Right renal cortex interstitium (tissue), 3 donors: ENCODE measurements at places on chromosomes 5 and 9. TPM values are rescaled to one million over a fixed set of nuclear protein-coding genes. Genes with fewer than 3 reads are reported as not detected.
A peak's percentile ranks its signal among the peaks of the same experiment; 100 is the strongest.

Gene SHC3
- polyA plus RNA-seq: 2.2 TPM

DNA sequence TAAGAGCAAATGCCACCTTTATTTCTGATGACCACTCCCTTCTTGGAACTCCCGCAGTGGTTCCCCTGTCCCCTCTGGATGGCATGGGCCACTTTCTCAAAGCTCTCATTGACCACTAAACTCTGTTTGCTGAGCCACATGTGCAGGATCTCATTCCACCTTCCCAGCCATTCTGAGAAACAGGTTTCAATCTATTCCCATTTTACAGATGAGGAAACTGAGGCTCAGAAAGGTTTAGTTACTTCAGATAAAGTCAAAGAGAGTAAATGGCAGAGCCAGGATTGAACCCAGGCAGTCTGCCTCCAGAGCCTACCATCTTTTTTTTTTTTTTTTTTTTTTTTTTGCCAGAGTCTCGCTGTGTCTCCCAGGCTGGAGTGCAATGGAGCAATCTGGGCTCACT lies 24.2 kb downstream of the COL27A1 start:
- no peak for DNase-seq

Gene PHYHD1
- polyA plus RNA-seq: 57.0 TPM

Gene TSSK1B
- polyA plus RNA-seq: not detected

Gene NFX1
- 33.0 TPM for polyA plus RNA-seq

GRCh38 chr9:104209387-104209786 lies 115.3 kb downstream of the SMC2 start:
- no peak for DNase-seq

- DNase-seq: no peak
Observed at GRCh38 chr5:116242343-116242742, 157.5 kb downstream of the COMMD10 start.

- DNase-seq: no peak
Observed at GRCh38 chr5:34843497-34843896, 4.5 kb downstream of the TTC23L start.

DNA sequence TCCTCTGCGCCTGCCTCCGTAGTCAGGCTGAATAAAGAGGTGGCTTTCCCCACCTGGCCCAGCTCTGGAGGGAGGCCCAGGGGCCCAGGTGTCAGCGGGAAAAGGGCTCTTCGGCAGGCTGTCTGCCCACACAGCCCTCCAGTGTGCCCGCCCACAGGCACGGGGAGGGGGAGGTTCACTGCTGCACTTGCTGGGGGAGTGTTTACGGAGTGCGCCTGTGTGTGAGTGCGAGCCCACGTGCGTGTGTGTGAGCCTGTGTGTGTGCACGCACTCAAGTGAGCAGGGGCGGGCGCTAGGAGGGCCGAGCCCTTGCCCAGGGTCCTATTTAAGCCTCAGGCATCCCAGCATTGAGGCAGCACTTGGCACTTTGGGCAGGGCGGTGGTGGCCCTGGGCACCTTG lies 10.9 kb downstream of the DNLZ start:
- no peak for DNase-seq

Gene SPINK13
- 0.59 TPM for polyA plus RNA-seq

DNA sequence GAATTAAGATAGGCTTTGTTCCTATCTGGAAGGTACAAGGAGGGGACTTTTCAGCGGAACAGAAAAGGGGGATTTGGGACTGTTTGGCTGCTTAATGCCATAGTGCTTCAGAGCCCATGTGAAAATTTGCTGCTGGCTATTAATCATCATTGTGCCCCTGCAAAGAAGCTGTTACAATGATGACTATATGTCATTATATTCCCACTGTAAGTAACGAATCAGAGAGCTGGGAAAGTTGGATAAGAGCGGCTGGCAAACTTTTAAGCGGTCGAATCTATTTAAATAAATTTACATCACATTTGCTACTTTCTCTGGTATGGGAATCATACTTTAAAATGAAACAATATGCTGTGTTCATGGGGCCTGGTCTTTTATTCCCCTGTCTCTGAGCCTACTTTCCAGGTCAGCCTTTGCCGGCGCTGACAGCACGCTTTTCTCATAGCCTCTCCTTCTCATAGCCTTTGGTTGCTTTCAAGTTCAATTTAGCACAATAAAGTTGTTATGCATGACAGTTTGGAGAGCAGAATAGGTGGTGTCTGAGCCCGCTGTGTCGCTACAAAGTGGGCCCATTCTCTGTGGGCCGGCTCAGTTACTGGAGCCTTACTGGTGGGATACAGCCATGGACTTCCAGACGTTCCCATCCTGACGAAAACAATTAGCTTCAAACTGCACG lies 271.2 kb upstream of the TMEM161B start:
- DNase-seq: no peak

GRCh38 chr9:12961276-12961809 lies 186.5 kb downstream of the LURAP1L start:
- no peak for DNase-seq

- peak; percentile 67 for DNase-seq
Observed at GRCh38 chr9:37466037-37466709, 923 bp upstream of the ZBTB5 start.

- no peak for DNase-seq
Observed at GRCh38 chr9:33472881-33473615, 676 bp downstream of the NOL6 start.

DNA sequence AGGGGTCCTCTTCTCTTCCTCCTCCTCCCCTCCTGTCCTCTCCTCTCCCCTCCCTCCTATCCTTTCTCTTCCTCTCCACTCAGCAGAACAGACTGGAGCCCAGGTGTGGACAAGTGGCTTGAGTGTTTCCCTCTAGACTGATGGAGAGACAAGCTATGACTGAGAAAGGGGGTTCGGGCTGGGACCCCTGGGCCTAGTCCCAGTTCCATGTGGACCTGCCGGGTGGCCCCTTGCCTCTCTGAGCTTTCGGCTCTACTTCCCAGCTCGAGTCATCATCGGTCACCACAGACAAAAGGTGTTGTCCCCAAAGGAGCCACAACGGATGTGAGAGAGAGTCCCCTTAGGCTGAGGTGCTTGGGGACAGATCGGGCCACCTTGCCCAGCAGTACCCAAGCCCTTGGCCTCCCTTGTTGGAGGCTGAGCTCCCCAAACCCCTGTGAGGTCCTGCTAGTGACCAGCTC lies 3.4 kb upstream of the RXRA start:
- DNase-seq: no peak

- no peak for DNase-seq
Observed at GRCh38 chr5:51832934-51833470, 449.8 kb downstream of the ISL1 start.

GRCh38 chr9:137426018-137426681 lies 3.0 kb downstream of the NOXA1 start:
- no peak for DNase-seq

DNA sequence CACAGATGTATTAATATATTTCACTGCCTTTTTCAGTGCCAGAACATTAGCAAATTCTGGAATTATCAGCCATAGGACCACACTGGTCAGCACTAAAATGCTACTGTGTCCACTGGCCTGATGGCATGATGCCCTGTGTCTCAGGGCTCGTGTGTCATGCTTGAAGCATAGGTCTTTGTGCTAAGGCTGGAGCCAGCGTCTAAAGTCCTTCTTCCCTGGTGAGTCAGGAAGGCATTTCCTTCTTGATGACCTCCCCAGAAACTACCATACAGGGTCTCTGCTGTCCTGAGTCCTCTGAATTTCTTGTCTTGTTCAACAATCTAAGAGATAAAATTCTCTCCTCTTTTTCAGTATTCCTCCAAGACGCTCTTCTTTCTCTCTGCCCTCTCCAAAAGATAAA lies 489.9 kb downstream of the PSAT1 start:
- DNase-seq: no peak

- DNase-seq: peak; percentile 27
Observed at GRCh38 chr5:94693043-94693822, 74.8 kb downstream of the SLF1 start.

Gene HTR1A
- not detected for polyA plus RNA-seq

DNA sequence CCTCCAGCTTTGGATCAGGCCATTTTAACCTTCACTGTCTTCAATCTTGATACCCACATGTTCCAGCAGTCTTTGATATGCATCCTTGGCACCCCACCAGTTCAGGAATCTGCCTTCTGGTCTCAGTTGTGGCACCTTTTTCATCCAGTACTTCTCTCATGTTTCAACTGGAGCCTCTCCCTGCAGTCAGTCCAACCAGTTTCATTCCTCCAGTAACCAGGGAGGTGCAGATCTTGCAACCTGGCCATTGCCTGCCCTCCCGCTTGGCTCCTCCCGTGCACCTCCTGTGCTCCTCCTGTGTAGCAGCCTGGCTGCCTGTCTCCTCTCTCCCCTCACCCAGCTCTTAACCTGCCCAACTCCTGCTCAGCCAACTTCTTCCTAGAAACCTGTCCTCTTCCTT lies 20.2 kb downstream of the FUBP3 start:
- DNase-seq: no peak

Gene ZER1
- polyA plus RNA-seq: 30.4 TPM

DNA sequence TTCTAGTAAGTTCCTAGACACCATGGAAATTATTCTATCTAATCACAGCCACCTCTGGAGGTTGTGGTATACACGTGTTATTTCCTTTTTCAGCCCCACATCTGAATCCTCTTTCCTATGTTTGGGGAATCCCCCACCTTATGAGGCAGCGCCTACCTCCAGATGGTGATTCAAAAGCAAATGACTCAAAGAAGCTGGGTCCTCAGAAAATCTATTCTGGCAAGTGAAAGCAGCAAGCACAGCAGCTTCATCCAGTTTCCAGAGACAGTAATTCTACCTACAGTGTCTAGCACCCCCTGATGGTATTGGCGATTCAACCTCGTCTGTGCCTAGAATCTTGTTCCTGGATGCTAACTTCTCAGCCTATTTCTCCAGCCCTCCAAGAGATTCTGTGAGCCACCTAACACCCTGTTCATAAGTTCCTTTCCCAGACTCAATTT lies 43.0 kb downstream of the STRBP start:
- DNase-seq: no peak

DNA sequence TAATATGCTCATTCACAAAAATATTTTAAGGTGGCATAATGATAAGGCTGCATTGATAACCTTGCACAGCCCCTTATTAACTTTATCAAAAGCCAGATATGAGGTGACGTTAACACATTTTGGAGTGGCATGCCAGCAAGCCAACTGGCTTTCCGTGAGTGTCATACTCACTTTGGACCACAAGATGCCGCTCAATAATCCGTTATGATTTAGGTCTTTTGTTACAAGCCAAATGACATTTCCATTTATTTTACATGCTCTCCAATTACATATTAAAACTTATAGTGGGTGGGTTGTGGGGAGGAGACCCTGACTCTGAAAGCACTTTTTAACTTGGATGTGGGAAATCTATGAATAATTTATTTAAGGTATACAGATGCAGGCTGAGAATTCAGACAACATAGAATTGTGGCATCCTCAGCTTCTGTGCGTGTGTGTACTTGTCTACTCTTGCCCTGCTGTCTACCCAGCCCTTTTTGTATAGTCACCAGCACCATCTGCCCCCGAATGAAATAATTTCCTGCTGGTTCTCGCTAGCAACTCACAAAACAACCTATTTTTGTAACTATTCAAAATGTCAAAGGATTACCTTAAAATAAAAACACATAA lies 305.1 kb downstream of the PSAT1 start:
- DNase-seq: peak; percentile 23

GRCh38 chr5:124180875-124181461 lies 565.5 kb downstream of the ZNF608 start:
- DNase-seq: no peak

Gene MUSK
- 0.14 TPM for polyA plus RNA-seq

DNA sequence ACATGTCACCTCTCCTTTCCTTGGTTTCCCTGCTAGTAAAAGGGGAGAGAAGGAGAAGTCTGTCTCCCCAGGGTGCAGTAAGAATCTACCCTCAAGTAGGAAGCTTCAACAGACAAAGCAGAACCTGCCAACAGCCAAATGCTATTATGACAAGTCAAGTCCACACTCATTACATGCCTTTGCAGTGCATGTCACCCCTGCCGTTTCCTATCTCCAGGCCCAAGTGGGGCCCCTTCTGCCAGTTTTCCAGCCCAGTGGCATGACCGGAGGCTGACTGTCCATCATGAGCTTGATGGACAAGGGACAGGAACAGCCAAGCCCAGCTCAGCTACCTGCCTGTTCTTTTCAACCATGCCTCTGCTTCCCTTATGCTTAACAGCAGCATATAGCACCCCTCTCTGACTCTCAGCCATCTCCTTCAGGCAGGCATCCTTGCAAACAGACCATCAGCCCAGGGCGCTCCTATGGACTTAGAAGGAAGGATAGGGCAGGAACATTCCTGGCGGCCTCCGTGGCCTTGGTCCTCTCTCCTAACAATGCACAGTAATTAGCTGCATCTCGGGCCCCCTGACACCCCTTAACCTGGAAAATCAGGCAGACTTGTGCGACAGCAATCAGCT lies 107.2 kb upstream of the RAD23B start:
- DNase-seq: no peak

Gene FAM219A
- 12.1 TPM for polyA plus RNA-seq

DNA sequence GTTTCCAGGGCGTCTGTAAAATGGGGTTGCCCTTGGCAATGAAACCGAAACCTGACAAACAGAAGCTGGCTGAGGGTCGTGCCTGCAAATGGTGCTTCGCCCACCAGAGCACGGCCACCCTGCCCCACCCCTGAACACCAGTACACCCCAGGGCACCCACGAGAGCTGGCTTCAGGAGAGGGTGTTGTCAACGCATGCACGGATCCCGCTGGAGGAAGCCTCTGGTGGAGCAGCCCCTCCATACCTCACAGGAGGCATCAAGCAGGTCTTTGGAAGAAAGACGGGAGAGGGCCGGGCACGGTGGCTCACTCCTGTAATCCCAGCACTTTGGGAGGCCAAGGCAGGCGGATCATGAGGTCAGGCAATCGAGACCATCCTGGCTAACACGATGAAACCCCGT lies 8.6 kb downstream of the SLC6A3 start:
- DNase-seq: no peak

DNA sequence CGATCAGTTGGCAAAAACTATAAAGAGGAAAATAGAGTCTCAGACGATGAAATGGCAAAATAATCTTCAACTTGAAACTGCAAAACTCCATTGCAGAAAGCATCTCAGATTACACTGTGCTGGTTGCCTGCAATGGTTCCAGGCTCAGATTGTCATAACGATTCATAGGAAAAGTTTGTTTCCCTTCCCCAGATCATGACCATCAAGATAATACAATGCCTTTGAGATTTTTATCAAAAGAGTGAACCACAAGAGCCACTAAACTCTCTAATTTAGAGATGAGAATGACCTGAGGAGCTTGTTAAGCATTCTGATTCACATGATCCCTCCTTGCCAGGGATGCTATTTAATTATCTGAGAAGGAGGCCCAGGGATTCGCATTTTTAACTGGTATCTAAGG lies 52.6 kb upstream of the ITGA1 start:
- DNase-seq: no peak

DNA sequence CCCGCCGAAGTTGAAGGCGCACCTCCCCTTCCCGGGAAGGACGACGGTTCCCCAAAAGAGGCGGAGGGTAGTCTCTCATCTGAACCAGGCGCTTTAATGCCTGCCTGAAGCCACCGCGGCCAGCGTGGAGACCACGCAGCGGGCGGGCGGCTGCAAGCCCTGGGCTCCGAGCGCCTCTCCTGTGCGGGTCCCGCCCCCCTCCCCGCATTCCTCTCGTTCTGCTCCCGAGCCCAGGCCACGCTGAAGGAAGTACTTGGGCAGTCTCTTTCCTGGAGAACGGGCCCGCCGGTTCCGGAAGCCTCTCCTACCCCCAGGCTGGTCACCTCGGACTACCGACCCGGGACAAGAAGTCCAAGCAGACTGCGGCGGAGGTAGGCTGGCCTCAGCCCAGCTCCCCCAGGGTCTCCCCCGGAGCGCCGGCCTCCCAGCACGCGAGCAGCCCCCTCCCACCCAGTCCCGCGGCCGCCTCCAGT lies 571 bp downstream of the PPIC start:
- no peak for DNase-seq

GRCh38 chr9:138112791-138113600 lies 235.4 kb downstream of the CACNA1B start:
- DNase-seq: no peak

GRCh38 chr9:126638571-126639132 lies 24.9 kb downstream of the LMX1B start:
- no peak for DNase-seq
